Stimulated activated CD8-positive, alpha-beta memory T cell treated with anti-CD3 and anti-CD28 coated beads, Interleukin-4, amount 100 ng/mL, for 4 hours (primary cell): ENCODE measurements at places on chromosomes 6 and 20.

DNA sequence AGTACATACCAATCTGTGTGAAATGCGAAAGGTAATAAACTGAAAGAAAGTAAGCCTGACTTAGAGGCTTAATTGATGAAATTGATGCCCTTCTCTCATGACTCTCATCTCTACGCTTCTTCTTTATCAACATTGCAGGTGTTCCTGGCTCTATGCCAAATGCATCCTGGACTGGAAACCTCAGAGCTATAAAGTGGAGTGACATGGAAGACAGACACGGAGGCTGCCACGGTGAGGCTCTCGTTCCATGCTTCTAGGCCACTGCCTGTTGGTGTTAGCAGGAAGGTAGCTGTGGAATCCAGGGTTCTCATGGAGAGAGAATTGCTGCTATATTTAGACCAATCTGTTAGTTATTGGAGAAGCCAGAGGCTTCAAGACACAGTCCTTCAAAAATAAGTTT, 73.2 kb downstream of the C6orf52 start:
- DNase-seq = no peak

- DNase-seq = no peak
These were observed 67.9 kb downstream of the ARMC2 start for GRCh38 chr6:108916026-108916686.

- no peak for DNase-seq
These were observed 128.9 kb downstream of the HIVEP2 start for GRCh38 chr6:142816031-142816430.

- no peak for DNase-seq
These were observed 161.9 kb downstream of the TAF4 start for GRCh38 chr20:61903575-61904340.

- no peak for DNase-seq
These were observed 11.4 kb upstream of the LOC128125822 start for GRCh38 chr6:63560801-63561287.

DNA sequence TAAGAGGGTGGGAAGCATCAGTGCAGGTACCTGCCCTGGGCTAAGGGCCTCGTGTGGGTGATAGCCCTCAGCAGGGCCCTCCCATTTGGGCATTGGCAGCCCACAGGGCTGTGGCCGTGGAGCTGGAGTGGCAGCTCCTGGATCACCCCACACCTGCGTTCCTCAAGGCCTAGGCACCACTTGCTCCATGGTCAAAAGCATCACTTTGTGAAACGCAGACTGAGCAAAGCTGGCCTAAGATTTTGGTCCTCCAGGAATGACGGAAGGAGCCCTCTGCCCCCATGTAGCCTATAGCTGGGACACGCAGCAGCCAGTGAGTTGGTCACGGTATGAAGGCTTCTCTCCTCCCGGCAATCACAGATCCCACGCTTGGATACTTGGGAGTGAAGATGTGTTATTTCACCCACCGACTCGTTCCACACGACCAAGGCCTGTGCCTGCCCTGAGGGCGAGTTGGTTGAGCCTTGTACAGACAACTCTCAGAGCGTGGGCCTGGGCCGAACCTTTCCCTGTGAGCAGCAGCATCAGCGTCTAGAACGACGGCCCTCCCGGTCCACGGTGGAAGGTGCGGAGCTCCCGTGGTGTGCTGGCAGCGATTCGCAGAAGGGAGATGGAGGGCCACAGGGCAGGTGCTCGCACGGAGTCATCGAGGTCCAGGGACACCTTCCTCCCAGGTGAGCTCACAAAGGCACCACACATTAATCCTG, 39.7 kb downstream of the THBS2 start:
- DNase-seq = no peak

- DNase-seq = no peak
These were observed 121.7 kb upstream of the MLIP start for GRCh38 chr6:53989504-53989903.

GRCh38 chr6:15893556-15894253, 230.9 kb upstream of the DTNBP1 start:
- no peak for DNase-seq
